AG09309 (cell line): ENCODE measurements at places on chromosomes 2 and 18.

GRCh38 chr2:69943843-69944525 lies 17.4 kb downstream of the ASPRV1 start:
- DNase-seq: no peak

DNA sequence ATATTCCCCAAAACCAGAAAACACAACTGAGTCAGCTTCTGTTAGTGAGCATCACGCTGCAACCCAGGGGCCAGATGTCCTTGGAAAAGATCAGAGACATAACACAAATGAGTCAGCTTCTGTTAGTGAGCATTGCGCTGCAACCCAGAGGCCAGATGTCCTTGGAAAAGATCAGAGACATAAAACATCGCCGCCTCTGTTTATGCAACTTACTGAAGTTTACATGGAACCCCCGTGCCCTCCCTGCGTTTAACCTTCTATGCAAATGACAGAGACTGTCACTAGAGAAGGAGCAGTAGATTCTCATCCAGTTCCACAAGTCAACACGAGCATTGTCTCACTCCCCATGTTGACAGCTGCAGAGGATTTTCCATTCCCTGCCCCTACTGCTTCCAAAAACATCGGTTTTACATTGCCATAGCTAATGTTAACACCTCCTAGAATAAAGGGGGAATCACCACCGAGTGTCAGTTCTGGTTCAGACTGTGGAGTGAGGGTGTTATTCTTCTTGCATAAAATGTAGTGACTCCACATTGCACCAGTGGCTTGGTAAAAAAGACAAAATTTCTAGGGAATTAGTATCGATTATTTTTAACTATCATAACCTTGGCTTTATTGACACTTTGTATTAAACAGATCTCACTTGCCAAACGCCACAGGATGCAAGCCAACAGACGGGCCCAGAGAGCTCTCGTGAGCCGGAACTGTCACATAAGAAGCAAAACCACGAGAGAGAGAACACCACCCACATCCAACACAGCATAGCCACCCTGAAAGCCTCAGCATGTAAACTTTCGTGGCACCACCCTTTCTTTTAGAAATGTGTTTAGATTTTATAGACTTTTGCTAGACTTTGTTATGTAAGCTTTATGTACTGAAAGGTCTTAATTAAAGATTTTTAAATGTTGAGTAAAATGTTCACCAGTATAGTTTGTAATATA lies 87.7 kb downstream of the SH3YL1 start:
- DNase-seq: no peak

GRCh38 chr2:206940546-206940945 lies 1.2 kb downstream of the CPO start:
- DNase-seq: no peak

- no peak for DNase-seq
Observed at GRCh38 chr2:20633001-20633400, 17.9 kb downstream of the HS1BP3 start.

DNA sequence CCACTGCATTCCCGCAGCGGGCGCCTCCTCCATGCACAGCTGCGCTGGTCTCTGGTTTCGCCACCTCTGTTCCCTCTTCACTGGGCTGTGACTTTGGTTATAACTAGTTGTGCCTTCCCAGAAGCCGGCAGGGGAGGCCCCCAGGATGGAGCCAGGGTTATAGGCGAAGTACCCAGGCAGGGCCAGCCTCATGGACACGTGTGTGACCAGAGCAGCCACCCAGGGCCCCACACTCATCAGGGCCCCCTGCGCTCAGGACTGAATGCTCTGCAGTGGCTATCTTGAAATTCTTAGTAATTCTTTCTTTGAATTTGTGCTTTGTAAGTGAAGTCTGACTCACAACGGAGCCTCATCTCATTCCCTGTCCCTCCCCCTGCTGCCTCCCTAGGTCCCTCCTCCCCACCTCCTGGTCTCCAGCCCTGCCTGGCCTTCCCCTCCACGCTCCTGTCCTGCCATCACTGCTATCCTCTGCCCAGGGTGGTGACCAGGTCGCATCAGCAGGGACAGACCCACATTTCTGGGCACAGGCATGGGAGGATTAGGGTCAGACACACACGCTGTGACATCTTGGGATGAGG lies 38.1 kb upstream of the LBH start:
- DNase-seq: no peak

- no peak for DNase-seq
Observed at GRCh38 chr18:1526991-1527390, 622.3 kb downstream of the ADCYAP1 start.

DNA sequence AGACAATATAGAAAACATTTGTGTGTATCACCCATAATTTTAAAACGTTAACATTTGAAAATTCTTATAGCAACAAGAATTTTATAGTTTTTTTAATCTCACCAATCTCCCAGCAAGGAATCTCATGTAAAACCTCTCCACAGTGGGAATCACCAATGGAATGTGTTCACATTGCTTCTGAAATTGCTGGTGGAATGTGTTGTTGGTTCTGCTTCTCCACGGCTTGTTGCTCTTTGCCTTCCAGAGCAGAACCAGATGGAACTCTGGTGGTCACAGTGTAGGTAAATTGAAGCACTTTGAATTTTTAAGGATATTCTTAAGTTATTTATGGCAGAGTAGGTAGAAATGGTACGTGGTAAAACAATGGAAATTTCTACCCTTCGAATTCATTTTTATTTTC lies 35.1 kb downstream of the DCAF17 start:
- peak; percentile 2 for DNase-seq

GRCh38 chr2:196537311-196537710 lies 102.2 kb upstream of the CCDC150 start:
- DNase-seq: no peak

DNA sequence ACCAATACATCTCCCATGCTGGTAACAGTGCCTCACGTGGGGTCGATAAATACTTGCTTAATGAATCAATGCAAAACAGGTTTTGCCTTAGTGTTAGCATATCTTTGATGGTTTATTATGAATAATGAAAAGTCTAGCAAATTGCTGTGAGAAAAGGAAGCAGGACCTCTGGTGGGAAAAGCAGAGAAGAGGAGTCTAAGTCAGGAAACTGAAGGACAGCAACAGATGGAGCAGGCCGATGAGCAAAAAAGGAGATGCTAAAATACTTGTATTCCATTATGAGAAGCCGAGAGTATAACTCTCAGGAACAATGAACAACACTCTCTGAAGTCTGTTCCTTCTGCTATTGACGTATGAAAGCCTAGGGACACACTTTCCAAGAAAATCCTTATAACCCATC lies 555.2 kb upstream of the KLHL29 start:
- DNase-seq: no peak

- DNase-seq: peak; percentile 84
Observed at GRCh38 chr2:99865818-99866676, 276.3 kb downstream of the AFF3 start.

DNA sequence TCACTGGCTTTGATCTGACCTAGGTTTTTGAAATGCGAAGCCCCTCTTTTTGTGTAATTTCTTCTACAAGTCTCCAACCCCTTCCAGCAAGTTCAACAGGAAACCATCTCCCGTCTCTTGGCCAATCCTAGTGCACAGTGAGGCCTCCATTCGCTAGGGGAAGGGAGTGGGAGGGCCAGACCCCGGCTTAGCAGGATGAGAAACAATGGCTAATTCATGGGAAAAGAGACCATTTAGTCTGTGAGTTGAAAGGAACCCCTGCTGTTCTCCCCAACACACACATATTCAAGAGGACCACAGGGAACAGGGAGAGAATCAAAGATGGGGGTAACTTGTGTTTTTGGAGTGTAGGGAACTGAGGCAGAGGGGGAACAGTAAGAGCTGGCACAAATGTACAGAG lies 83.0 kb downstream of the RTN4 start:
- no peak for DNase-seq

DNA sequence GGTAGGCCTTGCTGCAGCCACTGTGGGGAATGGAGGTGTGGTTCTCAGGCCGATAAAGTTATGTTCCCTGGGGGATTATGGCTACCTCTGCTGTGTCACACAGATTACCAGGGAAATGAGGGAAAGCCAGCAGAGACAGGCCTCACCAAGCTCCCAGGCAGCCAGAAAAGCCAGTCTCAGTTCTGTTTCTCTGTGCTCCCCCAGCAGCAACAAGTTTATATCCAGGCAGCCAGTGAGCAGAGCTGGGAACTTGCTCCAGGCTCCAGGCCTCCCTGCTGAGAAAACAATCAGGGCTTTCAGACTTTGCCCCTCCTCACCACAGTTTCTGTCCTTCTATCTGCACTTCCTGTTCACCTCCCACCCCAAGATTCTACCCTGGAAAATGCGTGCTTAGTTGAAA lies 596.6 kb upstream of the GYPC start:
- DNase-seq: no peak

DNA sequence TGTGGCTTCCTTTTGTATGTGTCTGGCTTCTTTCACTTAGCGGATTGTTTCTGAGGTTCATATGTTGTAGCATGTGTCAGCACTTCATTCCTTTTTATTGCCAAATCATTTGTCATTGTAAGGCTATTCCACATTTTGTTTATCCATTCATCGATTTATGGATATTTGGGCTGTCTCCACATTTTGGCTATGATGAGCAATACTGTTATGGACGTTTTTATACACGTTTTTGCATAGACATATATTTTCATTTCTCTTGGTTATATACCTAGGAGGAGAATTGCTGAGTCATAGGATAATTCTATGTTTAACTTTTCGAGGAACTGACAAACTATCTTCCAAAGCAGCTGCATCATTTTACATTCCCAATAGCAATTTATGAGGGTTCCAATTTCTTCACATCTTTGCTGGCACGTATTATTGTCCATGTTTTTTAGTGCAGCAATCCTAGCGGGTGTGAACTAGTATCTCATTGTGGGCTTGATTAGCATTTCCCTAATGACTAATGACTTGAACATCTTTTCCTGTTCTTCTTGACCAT lies 48.1 kb upstream of the TBC1D8 start:
- no peak for DNase-seq

DNA sequence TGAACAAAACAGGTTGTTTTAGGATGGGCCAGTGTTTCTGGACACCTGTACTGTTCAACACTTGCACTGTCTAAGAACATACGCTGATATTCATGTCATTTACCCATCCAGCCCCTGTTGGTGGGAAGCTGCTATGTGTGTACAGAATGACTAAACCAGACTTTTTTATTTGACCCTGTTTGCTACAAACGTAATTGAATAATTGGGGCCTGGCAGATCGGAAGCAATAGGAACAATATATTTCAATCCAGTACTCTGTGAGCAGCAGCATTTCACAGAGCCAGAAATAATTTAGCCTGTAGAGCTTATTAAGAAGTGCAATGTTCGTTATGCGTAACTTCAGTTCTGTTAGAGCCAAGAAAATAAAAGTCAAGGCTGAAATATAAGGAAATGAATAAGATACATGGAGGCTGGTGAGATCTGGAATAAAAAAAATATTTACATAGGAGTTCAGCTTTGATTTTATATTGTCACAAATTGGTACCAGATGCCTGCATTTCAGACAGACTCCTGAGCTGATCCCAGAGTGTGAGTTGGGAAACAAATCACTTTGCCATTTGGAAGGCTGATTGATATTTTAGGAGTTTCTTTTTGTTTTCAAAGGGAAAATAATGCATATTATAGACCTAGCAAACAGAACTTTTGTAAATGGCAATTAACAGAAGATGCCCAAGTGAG lies 19.7 kb downstream of the CABLES1 start:
- DNase-seq: no peak

DNA sequence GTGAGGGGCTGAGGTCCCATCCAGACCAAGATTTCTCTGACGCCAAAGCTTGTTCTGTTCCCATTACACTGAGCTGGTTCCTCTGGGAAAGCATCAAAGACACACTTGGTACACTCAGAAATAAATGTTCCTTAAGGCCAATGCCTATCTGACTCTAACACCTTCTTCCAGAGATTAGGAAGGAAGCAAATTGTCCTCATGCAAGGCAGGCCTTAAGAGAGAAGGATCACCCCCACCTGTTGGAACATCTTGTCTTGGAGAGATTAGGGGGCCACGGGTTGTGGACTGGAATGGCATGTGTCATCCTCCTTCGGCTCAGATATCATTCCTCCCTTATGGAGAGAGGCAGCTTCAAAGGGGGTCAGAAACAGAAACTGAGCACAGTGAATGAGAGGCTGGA lies 100.2 kb downstream of the ANKRD44 start:
- DNase-seq: no peak

- no peak for DNase-seq
Observed at GRCh38 chr2:206336861-206337260, 62.4 kb downstream of the ZDBF2 start.

GRCh38 chr18:23838801-23839366 lies 149.6 kb downstream of the LAMA3 start:
- DNase-seq: no peak

DNA sequence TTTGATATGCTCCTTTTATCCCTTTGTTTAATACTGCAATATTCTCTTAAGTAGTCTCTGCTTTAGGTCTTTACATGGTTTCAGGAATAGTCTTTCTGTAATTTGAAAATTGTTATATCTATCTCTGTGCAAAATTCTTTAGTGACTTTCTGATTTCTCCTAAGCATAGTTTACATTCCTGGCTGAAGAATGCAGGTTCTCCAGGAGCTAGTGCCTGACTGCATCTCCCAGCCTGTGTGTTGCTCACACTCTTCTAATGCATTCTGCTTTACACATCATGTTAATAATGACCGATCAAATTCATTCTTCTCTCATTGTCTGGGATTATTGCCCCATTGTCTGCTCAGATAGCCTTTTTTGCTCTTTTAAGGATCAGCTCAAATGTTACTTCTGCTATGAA lies 1349.2 kb downstream of the DSC3 start:
- DNase-seq: no peak

- no peak for DNase-seq
Observed at GRCh38 chr2:71595569-71595968, 142.2 kb downstream of the DYSF start.

- no peak for DNase-seq
Observed at GRCh38 chr2:216829533-216829932, 30.3 kb downstream of the TNP1 start.

GRCh38 chr18:75244351-75245313 lies 34.0 kb downstream of the TSHZ1 start:
- DNase-seq: no peak

GRCh38 chr2:100286318-100286717 lies 36.0 kb downstream of the LONRF2 start:
- no peak for DNase-seq

DNA sequence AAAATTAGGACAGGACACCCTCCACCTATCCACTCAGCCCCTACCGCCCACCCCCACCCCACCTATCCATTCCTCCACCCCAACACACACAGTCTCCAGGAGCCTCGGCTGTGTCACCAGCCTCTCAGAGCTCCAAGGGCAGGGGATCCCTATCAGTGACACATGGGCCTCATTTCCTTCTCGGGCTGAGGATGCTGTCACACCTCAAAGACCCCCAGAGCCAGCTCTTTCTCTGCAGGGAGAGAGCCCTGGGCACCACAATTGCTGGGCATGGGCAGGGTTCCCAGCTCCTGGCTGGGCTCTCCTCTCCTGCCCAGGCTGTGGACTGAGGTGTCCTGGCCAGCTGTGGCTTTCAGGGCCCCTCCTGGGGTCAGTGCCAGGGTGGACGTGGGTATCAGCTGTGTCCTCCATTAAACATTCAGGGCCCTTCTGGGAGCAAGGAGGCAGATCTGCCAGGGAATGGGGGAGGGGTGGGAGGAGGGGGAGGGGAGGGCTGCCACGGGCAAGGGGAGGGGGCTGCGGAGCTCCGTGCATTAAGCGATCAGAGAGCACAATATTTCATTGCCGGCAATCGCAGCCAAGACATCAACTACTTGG lies 14.3 kb upstream of the ECEL1 start:
- DNase-seq: no peak

GRCh38 chr2:240584486-240585031 lies 2.0 kb upstream of the CAPN10 start:
- DNase-seq: no peak

- peak; percentile 20 for DNase-seq
Observed at GRCh38 chr18:44680273-44681075, at the start of gene SETBP1. TSS of gene SETBP1 (plus strand) at chr18:44680888. CDS start at chr18:44701347, 20,459 bp downstream.

GRCh38 chr2:239247401-239248245 lies 153.2 kb downstream of the HDAC4 start:
- DNase-seq: no peak

- no peak for DNase-seq
Observed at GRCh38 chr18:37640504-37640903, 74.9 kb upstream of the CELF4 start.
